ENCODE measurements at places on chromosomes 16 and 17.
A peak's percentile ranks its signal among the peaks of the same experiment; 100 is the strongest.

DNA sequence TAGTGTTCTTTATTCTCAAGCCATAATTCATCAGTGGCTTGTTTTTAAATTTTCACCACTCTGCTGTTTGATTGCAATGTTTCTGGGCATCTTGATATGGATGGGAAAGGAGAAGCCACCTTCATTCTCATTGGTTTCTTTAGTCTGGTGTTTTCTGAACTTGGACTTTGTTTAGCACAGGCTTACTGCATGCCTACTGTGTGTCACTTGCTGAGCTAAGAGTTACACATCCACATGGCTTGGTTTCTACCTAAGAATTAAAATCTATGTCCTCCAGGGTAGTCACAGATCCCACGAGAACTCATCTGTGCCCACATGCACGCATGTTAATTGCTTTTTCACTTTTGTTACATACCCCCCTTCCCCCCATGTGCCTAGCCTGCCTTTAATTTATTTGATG, 4.6 kb downstream of the CMIP start:
- DNase-seq, result no peak

- DNase-seq, result no peak
Measured at GRCh38 chr17:16214190-16215001, 938 bp downstream of the NCOR1 start.

DNA sequence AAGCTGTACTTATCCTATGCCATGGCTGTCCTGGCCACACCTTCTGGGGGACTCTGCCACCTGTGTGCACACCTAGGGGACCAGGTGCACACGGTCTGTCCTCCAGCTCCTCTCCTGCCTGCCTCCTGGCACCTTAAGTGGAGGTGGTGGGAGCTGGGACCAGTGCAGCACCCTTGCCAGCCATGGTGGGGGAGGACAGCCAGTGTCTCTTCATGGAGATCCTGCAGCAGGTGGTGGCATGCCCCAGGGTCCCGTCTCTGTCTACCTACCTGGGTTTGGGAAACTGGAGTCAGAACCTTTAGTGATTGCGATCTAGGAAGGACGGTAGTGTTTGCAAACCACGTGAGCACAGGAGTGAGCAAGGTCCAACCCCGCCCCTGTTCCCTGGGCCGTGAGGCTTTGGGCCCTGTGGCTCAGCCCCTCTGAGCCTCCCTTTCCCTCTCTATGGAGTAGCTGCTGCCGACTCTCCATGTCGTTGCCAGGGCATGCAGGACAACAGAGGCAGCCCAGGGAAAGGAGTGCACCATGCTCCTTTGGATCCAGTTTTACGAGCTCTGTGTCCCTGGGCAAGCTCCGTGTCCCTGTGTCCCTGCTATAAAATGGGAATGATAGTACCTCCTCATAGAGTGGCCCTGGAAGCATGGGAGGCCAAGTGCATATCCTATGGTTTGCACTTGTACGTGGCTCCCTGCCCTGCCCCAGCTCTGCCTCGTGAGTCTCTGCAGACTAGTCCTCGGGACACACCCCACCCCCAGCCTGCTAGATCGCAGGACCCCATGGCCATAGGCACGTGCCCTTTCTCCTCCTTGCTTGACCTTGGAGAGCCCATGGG, 7.1 kb downstream of the ADGRG1 start:
- no peak for DNase-seq

DNA sequence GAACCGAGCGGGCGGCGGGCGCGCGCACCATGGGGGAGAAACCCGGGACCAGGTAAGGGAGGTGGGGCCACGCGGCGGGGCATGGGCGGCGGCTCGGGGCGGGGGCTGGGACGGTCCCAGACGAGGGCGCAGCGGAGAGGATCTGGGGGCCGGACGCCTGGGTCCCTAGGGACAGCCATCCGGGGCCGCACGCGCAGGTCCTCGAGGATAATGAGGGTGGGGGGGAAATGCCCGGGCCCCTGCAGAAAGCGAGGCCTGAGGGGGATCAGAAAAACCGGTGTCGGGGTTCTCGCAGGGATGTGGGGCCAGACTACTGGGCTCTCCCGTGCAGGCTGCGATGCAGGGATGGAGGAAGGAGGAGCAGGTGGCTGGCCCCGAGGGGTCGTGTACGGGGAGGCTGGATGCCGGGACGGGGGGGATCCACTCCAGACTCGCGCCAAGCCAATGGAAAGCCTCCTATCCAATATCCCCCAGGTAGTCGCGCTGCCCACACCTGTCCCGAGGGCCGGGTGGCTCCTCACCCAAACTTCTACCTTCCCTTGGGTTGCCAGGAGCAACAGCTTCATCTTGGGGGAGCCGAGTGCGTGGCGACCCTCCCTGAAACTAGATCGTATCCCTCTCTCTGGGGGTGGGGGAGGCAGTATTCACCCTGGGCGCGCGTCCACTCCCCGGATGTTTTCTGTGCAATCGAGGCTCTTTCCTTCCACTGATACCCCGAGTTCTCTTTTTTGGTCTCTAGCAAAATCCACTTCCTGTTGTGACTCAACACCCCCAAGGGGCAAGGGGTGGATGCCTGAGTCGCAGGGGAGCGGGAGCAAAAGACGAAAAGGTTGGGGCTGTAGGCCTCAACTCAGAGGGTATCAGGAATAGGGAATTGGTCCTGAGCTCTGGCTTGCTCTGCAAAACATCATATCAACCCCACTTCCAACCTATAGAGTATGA, 532 bp downstream of the ARRB2 start:
- DNase-seq, result peak; percentile 13

DNA sequence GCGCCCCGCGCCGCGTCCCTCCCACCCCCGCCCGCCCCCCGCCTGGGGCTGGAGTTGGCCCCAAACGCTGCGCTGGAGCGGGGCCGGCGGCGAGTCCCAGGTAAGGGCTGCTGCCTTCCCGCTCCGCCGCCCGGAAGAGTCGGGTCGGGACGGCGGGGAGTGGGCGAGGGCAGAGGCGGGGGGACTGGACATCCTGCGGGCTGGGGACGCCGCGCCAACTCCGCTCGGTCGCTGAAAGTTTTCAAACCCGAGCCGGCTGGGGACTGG, 469 bp downstream of the GPRC5C start:
- DNase-seq, result no peak

DNA sequence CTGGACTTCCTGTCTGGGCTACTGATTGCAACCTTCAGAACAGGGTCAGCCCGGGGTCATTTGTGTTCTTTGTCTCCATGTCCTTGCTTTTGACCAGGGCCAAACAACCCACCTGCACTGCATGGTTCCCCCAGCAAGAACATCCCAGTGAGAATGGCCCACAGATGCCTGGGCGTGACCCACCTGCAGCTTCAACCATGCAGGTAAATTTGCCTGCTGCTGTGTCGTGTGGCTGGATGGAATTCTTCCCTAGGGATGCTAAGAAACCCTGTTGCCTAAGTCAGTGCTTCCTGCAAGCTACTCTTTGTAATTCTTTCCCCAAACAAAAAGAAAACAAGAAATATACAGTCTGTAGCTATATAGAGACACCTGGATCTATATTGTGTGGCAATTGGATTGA, 12.5 kb downstream of the CDH13 start:
- no peak for DNase-seq

All from stimulated activated CD4-positive, alpha-beta T cell treated with anti-CD3 and anti-CD28 coated beads, Interleukin-4, amount 100 ng/mL, for 48 hours (primary cell).